ENCODE measurements at places on chromosomes 2 and 18.

GRCh38 chr2:20113986-20114938 lies 62.8 kb upstream of the LAPTM4A start:
- no peak for DNase-seq

DNA sequence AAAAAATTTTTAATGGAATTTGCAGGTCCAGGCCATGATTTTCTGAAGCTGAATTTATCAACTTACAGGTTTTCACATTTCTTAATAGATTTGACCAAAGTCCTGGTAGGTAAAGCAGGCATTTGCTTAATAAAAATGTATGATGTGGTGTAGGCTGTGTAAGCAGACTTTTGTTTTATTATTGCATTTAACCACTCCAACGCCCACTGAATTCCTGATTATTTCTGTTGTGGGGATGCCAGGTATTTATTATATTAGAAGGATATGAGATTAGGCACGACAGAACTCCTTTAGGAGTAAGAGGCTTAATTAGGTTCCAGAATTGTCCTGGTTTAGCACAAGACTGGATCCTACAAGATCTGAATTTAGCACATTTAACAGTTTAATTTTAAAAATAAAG lies 111.1 kb downstream of the ADCYAP1 start:
- DNase-seq: no peak

GRCh38 chr2:230068016-230068650 lies 591 bp downstream of the SLC16A14 start:
- no peak for DNase-seq

GRCh38 chr18:41996020-41996419 lies 41.0 kb downstream of the PIK3C3 start:
- DNase-seq: no peak

DNA sequence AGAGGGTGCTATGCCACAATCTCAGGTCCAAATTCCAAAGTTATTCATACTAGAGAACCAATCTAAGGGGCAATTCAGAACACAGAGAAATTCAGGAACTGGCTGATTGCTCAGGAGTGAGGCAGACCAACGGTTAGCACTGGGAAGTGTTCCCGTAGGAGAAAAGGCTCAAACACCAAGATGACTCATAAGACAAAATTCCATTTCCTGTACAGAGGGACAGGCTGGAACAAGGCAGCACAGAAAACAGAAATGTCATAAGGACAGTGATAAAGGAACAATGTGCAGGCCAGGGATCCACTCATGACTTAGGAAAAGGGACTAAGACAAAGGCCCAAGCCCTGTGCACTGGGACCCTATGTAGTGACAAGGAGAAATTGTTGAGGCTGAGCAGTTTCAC lies 54.2 kb downstream of the PDE1A start:
- no peak for DNase-seq

DNA sequence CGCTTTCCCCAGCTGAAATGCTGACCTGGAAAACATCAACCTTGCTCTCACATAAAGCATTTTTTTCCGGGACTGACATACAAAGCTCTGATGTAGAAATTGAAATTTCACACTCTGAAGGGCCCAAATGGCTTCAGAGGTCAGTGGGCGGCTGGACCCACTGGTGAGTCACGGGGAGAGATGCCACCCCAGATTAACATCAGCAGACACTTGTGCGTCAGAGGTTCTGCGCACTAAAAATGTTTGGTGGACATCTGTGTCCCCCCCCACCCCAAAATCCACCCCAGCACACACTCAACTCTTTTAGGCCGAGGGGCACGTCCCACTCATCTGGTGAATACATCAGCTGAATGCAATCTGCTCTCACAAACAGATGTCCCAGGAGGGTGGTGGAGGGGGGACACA lies 208.9 kb downstream of the ASB1 start:
- DNase-seq: no peak

DNA sequence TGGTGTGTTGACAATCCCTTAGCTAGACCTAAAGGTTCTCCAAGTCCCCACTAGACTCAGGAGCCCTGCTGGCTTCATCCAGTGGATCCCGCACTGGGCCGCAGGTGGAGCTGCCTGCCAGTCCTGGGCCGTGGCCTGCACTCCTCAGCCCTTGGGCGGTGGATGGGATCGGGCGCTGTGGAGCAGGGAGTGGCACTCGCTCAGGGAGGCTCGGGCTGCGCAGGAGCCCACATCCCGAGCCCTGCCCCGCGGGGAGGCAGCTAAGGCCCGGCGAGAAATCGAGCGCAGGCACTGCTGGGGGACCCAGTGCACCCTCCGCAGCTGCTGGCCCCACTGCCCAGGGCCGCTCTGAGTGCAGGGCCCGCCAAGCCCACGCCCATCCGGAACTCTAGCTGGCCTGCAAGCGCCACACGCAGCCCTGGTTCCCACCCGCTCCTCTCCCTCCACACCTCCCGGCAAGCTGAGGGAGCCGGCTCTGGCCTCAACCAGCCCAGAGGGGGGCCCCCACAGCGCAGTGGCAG lies 20.8 kb upstream of the ROCK1 start:
- DNase-seq: no peak

- no peak for DNase-seq
Measured at GRCh38 chr2:25354116-25354515, 12.4 kb upstream of the DNMT3A start.

DNA sequence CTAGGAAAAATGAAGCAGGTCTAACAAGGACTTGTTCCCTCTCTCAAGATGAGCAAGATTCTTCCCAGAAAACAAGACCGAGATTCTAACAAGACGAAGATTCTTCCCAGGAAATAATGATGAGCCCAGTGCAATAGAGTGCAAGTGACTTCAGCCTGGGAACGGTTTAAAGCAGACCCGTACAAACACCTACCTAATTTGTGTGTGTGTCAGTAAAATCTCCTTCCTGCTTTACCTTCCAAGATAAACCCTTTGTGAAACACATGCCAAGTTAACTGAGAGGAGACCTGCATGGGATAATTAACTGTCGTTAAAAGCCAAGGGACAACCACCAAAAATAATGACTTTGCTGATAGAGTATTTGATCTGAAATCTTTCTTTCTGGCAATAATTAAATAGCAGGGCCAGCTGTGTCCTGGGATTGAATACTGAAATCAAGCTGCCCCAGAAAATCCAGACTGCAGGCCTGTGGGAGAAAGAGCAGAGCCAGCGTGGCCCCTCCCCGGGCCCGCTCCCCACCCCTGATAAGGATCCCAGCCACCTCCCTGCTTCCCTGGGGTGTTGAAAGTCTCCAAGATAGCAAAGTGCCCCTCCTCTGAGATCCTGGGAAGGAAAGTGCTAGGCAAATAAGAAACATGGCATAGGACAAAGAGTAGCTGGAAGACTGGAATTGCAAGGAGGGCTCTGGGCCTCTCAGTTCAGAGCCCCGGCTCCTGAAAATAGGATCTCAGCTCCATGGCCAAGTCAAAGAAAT lies 145.5 kb downstream of the CYP26B1 start:
- DNase-seq: no peak

- DNase-seq: no peak
Measured at GRCh38 chr2:232857158-232857563, 12.9 kb upstream of the SNORC start.

DNA sequence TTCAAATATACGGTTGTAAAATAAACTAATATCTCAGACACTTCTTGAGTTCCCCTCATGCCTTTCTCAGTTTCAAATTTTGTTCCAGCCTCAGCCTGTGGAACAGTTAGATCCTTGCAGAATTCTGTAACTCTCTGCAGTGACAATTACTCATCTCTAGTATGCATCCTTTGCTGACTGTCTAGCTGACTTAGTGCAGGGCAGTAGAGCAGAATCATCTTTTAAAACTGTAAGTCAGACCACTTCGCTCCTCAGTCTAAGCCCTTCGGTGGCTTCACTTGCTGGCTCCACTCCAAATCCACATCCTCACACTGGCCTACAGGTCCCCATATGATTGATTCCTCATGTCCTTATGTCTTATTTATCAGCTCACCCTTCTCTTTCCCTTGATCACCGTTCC lies 164.1 kb upstream of the ZSWIM2 start:
- DNase-seq: no peak

GRCh38 chr18:63553081-63553480 lies 10.9 kb downstream of the SERPINB12 start:
- DNase-seq: no peak
